CD4-positive, alpha-beta T cell treated with Interleukin-21 for 1 hour (primary cell): ENCODE measurements at places on chromosomes 2 and 18.

GRCh38 chr18:79864006-79864725, 66.4 kb downstream of the KCNG2 start:
- DNase-seq, result no peak

DNA sequence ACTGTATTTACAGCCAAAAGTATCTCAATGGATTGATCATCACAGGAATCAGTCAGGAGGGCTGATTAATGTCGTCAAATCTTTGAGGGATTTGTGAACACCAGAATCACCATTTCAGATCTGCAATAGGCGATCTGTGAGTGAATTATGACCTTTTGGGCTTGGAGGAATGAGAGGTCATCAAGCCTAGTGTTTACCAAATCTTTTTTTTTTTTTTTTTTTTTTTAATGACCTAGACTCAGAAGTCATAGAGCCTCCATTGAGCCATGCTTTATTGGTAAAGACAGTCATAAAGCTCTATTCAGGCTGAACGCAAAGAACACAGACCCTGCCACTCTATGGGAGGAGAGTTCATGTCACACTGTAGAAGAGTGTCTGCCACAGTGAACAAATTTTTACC, 97.7 kb downstream of the SOCS6 start:
- no peak for DNase-seq

- DNase-seq, result no peak
These were observed 109.5 kb downstream of the RAPGEF4 start for GRCh38 chr2:172845028-172845630.

DNA sequence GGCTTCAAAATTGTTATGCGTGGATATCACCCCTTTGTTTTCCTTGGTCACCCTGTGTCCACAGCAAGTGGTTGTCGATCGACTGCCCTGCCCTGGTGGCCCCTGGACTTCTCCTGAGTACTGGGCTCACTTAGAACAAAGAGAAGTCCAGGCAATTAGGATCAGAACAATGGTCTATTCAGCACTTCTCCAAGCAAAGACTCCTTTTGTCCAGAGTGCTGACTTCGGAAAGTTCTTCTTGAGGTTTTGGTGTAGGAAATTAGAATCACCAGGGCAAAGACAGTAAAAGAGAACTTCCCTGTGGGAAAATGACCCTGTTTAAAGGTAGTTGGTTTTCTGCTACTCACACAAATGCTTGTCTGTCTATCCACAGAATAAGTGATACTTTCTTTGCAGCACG, 173.9 kb downstream of the FHOD3 start:
- DNase-seq, result no peak

- no peak for DNase-seq
These were observed 208.7 kb upstream of the RASGRP3 start for GRCh38 chr2:33267756-33268155.

DNA sequence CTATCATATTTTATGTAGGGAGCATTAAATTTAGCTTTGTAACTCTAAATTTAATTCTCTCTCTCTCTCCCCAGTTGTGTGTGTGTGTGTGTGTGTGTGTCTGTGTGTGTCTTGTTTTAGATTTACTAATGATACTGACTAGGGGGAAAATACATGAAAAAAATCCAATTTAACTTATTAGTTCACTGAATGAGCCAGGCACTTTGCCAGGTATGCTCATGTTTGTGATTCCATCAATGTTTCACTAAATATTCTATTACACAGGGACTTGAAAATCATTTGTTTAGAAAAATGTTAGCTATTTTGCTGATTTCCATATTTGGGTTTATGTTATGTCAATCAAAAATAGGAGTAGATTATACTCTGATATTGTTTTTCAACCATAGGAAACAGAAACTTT, 203.7 kb upstream of the ZNF804A start:
- no peak for DNase-seq

DNA sequence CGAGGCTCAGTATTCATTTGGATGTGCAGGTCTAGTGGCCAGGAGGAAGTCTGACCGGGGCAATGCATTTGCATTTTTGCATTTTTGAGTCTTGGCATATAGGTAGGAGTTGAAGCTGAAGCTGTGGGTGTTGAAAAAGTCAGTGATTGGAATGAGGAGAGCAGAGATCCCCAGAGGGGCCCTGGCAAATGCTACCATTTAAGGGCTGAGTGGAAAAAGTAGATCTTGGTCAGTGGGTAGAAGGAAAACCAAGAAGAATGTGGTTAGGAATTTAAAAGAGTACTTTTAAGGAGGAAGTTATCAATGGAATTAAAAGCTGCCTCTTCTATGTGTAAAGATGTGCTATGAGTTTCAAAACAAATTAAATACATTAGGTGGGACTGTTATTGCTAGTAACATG, 143.0 kb downstream of the ZEB2 start:
- no peak for DNase-seq

DNA sequence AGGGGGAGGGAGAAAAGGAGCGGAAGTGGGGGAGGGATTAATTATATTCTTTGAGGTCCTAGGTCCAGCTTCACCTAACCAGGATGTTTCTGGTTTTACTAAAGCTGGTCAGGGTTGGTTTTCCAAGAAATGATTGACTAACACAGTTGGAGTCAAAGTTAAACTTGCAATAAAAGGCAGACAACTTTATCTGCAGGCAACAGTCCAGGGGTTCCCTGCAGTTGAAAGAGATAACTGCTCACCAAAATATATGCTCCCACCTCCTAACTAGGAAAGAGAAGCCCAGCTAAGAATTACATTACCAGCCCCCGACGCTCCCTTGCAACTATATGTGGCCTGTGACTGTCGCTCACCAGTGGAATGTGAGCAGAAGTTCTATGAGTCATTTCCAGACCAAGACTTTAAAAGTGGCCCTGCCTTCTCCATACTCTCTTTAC, 140.0 kb upstream of the PKDCC start:
- no peak for DNase-seq

DNA sequence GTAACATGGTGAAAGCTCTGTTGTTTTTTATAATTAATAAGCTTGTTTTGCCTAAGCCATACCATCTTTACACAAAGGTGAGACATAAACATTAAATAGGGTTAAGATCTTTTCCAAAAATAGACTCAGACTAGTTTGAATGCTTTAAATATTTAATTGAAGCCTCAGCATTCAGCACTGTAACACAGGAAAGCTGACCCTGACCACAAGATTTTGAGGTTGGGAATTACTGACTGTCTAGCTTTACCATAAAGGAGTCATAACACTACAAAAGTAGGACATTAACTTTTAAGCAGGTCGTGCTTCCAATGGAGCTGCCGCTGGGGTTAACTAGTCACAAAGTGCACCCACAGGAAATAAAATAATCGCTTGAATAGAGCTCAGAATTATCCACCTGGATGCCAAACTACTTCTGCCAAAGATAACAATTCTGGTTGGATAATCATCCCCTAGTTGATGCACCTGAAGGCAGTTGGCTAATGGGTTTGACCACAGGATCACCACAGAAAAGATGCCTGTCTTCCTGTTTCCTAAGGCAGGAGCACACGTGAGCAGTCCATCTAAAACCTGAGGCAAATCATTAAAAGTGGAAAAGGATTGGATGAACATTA, 106.2 kb downstream of the COBLL1 start:
- DNase-seq, result no peak

DNA sequence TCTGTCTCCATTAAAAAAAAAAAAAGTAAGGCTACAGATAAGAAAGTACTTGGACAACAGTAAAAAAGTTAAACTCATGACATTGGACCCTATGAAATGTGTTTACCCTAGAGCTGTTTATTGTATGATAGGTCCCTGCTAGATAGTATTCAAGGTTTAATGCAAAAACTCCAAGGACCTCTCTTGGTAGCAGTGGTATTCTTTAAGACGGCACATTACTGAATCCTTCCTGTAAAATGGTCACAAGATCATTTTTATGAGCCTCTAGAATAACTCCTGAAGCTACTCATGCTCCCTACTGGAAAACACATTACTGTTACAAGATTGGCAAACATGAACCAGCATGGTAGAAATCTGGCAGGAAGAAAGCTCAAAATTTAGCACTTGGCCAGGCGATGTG, 38.8 kb downstream of the GALM start:
- no peak for DNase-seq

GRCh38 chr2:143841935-143842334, 678.0 kb downstream of the ZEB2 start:
- DNase-seq, result no peak

- no peak for DNase-seq
These were observed 158.0 kb downstream of the AGPS start for GRCh38 chr2:177550264-177551200.

- no peak for DNase-seq
These were observed 113.3 kb downstream of the SMAD2 start for GRCh38 chr18:47817017-47817794.

- DNase-seq, result no peak
These were observed 70.0 kb upstream of the ZNF236 start for GRCh38 chr18:76752400-76752799.

DNA sequence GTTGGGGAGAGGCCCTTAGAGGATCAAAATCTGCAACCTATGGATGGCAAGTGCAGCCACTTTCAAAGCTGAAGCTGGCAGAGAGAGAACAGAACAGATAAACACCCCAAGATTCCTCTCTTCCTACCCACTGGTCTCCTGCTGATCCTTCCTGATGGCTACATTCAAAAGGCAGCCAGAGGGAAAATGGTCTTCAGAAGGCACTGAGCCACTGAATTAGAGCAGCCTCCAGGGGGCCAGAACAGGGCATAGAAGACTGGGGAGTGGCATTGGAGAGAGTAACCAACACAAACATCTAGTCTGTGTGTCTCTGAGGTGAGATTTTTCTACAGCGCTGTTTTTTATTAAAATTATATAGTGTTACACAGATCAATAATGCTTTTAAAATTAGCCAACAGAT, 432.6 kb downstream of the PARD3B start:
- no peak for DNase-seq

DNA sequence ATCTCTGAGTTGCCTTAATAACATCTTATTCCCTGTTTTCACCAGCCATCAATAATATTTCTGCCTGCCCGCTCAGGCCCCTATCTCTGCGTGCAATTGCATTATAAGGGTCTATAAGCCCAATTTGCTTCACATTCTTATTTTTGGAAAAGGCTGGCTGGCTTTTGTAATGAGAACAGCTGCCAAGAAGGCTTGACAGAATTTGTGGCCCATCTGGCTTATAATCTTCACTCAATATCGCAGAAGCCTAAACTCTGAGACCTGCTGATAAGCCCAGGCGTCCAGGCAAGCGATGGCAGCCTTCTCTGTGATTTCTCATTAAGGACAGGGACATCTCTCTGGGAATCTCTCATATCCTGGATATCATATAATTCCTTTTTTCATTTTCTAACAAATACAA, 1618.6 kb upstream of the CELF4 start:
- no peak for DNase-seq

GRCh38 chr2:62477573-62477972, 28.4 kb downstream of the TMEM17 start:
- DNase-seq, result no peak

DNA sequence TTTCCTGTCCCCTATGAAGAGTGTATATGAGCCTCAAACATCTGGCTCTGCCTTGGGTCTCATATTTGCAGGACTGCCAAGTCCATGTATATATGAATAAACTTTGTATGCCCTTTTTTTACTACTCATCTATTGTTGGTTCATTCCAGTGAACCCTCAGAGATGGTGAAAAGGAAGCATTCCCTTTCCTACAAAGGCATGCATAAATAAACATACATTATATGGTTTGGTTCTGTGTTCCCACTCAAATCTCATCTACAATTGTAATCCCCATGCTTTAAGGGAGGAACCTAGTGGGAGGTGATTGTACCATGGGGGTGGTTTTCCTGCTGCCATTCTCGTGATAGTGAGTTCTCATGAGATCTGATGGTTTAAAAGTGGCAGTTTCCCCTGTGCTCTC, 534.2 kb downstream of the SPAG16 start:
- no peak for DNase-seq

- DNase-seq, result no peak
These were observed 289.9 kb downstream of the ZEB2 start for GRCh38 chr2:144230033-144230432.

DNA sequence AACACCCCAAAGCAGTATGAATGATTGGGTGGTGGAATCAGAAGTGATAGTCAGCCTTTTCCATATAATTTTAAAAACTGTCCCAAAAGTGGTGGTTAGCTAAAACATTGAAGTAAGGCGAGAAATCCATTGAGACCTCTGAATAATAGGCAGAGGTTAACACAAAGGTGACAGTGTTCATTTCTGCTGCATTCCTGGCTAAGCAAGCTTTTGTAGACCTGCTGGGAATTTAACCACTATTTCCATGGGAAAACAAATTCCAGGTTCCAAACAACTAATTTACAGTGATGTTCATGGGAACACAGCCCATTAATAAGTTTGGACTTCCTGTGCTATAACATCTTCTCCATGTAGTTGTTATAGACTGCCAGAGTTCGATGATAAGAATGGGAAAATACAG, 6.3 kb upstream of the INO80D start:
- DNase-seq, result no peak

- DNase-seq, result no peak
These were observed 123.0 kb upstream of the THUMPD2 start for GRCh38 chr2:39902103-39902502.

- no peak for DNase-seq
These were observed 20.3 kb upstream of the RBBP8 start for GRCh38 chr18:22912835-22913234.

- no peak for DNase-seq
These were observed 46.0 kb downstream of the SOCS6 start for GRCh38 chr18:70334728-70335329.

- no peak for DNase-seq
These were observed 181.8 kb downstream of the PHLPP1 start for GRCh38 chr18:62897153-62897552.

- no peak for DNase-seq
These were observed 141.0 kb downstream of the PHLPP1 start for GRCh38 chr18:62856294-62856693.

DNA sequence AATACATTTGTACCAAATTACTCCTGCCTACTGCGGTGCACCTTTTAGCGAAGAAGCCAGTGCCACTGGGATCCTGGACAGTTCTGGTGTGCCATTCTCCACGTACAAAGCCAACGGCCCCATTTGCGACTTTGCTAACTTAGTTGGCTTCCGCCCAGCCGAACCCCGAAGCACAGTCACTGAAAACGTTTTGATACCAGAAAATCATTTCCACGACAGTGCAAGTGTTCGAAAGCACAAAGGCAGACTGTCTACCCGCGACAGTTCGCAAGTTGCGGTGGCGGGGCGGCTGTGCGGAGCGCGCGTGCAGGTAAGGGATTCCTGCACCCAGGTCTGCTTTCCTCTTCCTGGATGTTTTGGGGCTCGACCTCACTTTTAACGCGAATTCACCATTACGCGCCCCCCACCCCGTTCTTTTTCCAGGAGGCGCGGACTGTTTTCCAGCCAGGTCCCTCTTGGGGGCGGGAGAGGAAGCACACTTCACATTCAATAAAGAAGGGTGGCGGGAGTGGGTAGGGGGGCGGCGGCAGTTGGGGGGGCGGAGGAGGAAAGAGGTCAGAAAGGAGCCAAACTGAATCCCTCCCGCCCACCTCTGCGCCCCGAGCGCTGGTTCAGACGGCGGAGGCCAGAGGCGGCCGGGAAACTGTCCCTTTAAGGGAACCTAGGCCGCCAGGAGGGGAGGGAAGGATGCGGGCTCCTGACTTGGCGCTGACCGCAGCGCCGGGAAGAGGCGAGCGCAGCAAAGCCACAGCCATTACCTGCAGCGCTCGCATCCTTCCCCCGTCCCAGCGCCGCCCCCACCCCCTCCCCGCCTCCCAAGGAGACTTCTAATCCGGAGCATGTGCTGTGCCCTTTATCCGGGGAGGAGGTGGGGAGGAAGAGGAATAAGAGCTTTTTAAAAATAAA, 107.4 kb upstream of the KCTD1 start:
- no peak for DNase-seq
